Forelimb muscle (tissue), 1 donor: ENCODE measurements at places on chromosomes 3 and 15.

DNA sequence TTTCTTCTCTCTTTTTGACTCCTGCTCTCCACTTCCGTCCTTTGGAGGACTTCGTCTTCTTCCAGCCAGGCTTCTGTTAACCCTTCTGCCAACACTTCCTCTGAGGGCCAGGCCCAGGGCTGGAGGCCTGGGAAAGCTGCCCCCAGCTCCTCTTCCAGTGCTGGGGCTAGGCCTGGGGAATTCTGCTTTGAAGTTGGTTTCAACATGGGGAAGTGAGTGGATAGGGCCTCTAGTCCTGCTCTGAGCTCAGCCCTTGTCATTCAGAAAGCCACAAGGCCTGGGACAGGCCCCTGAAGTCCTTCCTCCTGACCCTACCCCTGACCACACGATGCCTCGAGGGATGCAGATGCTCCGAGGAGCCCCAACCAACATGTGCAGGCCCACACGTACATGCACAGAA lies 53.9 kb upstream of the HERC1 start:
- no peak for DNase-seq

GRCh38 chr3:73680391-73681095 lies 55.8 kb upstream of the PDZRN3 start:
- DNase-seq = no peak

DNA sequence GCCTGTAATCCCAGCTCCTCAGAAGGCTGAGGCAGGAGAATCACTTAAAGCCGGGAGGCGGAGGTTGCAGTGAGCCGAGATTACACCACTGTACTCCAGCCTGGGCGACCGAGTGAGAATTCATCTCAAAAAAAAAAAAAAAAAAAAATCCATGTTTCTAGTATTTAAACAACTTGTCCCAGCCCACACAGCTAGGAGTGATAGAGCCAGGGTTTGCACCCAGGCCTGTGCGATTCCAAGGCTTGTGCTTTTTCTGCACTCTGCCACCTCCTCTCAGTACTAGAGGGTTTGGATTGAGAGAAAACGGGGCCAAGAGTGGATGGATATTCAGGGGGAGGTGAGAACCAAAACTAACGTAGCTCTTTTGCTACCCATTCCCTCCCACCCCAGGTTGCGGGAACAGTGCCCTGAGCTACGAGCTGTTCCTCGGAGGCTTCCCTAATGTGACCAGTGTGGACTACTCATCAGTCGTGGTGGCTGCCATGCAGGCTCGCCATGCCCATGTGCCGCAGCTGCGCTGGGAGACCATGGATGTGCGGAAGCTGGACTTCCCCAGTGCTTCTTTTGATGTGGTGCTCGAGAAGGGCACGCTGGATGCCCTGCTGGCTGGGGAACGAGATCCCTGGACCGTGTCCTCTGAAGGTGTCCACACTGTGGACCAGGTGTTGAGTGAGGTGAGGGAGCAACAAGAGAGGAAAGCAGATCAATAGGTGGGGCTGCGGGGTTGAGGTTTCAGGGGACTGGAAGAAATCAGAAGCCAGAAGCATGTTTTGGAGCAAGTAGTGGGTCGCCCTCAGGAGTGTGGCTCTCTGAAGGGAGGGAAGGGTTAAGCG lies 4.1 kb downstream of the CAMK2N2 start:
- DNase-seq = no peak

- no peak for DNase-seq
These were observed 32.7 kb downstream of the ZNF385D start for GRCh38 chr3:21718161-21718765.

DNA sequence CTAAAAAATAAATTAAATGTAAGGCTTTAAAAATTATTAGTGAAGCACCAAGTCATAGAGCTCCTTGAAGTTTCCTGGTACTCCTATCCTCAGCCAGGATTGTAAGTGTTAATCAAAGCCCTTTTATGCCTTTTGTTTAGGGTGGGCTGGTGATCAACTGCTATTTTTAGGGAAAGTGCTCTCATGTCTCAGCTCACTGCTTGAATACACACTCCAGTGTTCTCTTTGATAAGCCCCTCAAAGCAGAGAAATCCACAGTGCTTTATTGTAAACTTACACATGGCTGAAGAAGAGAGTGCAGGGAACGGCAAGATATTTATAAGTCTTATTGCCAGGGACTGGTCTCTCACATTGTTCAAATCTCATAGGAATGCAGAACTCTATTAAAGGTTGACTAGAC lies 156.4 kb upstream of the AZI2 start:
- DNase-seq = no peak

DNA sequence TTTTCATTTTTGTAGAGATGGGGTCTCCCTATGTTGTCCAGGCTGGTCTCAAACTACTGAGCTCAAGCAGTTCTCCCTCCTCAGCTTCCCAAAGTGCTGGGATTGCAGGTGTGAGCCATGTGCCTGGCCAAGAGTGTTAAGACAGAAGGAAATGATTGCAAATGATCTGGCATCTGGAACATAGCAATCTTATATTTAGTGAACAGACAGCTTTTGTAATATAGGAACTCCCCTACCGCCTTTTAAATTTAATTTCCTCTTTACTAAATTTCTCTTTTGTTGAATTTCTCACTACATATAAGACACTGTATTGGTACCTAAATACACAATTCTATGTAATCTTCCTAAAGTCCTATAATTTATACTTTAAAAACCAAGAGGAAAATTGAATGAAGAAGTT lies 13.1 kb downstream of the ANO10 start:
- DNase-seq = no peak

DNA sequence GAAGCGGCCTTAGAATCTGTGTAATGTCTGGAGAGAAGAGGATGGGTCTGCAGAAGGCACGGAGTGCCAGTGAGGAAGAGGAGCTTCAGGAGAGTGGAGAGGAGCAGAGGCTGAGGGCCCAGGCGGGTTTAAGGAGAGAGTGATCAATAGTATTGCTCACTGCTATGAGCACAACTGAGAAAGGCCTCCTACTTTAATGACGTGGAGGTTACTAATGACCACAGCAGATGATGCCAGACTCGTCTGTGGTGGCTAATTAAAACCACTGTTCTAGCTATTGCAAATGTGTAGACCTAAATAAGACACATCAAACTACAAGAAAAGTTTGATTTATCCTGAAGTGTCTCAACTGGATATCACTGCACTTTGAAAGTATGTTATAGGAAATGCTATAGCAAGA lies 33.2 kb downstream of the MTMR10 start:
- DNase-seq = no peak
